ENCODE measurements at places on chromosomes 3 and 15.

GRCh38 chr15:68379058-68379758 is 52.8 kb downstream of the ITGA11 start:
- no peak for DNase-seq

DNA sequence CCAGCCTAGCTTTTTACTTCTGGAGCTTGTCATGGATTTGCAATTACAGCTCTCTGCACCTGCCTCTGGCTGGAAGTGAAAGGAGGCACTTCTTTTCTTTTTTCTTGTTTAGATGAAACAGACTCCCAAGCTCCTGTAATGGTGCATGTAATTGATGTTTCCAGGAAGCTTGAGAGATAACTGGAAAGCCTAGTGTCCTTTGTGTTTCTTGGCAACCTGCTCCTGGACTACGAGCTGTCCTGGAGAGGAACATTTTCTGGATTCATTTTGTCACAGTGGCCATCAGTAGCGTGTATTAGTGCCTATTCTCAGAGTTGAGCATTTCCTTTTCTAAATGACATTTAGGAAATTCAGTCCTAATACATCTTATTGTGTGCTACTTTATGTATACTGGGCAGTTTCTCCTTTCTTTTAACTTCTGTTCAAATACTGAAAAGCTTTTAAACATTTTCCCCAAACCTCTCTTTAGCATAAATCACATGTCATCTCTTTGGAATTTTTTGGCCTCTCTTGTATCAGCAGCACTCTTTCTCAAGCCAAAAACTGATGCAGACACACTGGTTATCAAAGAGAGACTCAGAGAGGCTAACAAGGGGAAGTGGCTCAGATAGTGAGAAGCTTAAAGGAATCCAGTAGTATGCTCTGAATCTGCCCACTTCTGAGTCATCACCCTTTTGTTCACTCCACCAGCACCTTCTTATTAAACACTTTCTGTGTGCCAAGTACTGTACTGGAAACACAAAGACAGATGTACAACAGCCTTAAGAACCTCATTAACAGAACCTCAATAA is 62.6 kb upstream of the SLC2A2 start:
- DNase-seq = no peak

DNA sequence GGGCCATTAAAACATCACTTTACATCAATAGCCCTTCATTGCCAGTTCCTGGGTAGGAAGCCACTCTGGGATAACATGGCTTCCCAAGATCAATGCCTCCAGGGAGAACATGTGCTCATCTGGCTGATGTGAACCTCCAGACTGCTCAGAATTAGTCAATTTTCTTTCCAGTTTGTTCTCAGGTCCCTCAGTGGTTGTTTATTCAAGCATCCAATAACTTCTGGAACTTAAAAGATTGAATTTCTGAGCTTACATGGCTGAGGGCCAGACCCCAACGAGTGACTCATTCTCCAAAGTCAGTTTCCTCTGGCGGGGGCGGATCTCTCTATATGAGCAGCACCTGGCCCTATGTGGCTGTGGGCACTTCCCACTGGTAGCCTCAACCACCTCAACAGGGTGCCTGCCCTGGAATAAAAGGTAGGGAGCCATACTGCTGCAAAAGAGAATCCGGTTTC is 34.0 kb downstream of the LYZL4 start:
- DNase-seq = no peak

GRCh38 chr3:144273601-144274000 is 302.0 kb downstream of the DIPK2A start:
- no peak for DNase-seq

DNA sequence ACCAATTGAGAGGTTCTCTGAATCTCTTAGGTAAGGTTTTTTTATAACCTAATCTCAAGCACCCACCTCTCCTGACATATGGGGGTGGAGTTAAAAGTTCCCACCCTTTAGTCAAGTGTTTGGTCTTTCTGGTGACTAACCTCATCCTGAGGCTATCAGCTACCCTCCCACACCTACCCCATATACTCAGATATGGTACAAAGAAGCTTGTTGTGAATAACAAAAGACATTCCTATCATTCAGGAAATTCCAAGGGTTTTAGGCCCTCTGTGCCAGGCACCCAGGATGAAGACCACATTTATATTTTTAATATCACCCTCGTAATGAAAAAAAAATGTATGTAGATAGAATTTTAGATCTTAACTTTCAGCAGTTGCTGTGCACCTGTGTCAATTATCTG is 9.0 kb downstream of the CHMP2B start:
- no peak for DNase-seq

DNA sequence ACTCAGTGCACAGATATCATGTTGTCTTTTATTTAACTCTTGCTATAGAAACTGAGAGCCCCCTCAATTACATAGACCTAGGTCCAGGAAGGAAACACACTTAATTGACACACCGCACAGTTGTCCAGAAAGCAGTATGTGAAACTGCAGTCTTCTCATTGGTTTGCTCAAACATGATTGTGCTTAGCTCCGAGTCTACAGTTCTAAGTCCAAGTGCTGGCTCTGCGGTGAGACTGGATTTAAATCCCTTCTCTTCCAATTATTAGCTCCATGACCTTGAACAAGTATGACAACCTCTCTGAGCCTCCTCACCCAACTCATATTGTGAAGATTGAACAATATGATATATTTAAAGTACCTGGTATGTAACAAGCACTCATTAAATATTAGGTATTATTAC is 19.0 kb upstream of the AHSG start:
- DNase-seq = no peak

GRCh38 chr15:64566629-64567427 is 106.5 kb downstream of the ZNF609 start:
- no peak for DNase-seq

DNA sequence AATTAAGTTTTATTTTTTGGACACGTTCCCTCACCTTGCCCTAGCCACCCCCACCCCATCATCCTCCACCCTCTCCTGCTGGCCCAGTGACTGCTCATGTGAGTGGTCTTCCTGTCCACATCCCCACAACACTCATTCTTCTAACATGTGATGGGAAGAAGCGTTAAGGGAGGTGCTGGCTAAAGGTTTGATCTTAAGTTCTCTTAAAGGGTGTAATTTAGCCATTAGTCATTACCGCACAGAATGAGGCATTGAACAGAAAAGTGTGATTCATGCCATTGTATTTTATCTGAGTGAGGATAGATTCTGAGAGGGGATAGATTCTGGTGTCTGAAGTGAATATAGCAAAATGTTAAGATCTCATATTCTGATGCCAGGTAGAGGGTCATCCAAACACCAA is 272.9 kb upstream of the TPM1 start:
- DNase-seq = no peak

- DNase-seq = no peak
Measured at GRCh38 chr3:178712247-178712646, 176.0 kb downstream of the KCNMB2 start.

DNA sequence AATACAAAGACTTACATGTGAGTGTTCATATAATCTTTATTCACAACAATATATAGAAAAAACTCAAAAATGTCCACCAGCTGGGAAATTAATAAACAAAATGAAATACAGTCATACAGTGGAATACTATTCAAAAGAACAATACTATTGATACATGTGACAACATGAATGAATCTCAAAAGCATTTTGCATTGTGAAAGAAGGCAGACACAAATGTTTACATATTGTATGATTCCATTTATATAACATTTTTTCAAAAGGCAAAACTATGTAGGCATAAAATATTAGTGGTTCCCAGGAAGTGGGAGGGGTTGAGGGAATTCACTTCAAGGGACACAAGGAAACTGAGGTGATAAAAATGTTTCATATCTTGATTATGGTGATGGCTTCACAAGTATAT is 303.2 kb downstream of the CTNNB1 start:
- no peak for DNase-seq

DNA sequence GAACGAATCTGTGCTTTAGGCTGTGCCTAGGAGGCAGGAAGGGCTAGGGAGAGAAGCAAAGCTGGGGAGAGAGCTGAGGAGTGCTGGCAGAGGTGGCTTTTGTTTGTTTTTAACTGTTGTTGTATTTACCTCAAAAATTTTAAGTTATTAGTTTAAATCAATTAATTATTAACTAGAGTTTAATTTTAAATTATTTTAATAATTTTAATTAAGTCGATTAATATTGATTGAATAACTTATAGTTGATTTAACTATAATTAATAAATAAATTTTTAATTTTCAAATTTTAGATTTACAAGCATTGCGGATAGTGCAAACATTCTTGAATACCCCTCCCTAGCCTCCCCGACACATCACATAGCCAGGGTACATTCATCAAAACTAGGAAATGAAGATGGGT is 30.6 kb downstream of the KLF15 start:
- no peak for DNase-seq

- DNase-seq = no peak
Measured at GRCh38 chr3:105210141-105210540, 156.6 kb upstream of the ALCAM start.

Measured in activated CD4-positive, CD25-positive, alpha-beta regulatory T cell treated with anti-CD3 and anti-CD28 coated beads, Interleukin-2, amount 50 U/mL, for 16 hours (primary cell).